ENCODE measurements at places on chromosomes 7 and 10. TPM values are rescaled to one million over a fixed set of nuclear protein-coding genes. Genes with fewer than 3 reads are reported as not detected.

DNA sequence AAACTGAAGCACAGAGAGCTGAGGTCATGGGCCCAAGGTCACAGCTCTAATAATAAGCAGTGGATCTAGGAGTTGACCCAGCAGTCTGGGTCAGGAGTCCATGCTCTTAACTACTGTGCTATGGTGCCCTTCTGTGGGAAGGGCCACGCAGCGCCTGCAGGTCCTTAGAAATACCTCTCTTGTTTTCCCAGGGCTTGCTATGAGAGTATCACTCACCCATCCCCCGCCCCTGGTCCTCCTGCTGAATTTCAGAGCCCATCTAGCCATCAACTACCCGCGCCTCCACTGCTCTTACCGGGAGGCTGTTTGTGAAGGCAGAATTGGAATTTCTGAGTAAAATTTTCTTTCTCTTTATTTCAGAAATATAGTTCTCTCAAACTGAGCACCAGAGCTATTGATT, 27.3 kb upstream of the CRHR2 start:
- DNase-seq, result no peak

MKX gene
- total RNA-seq, result 0.95 TPM

DNA sequence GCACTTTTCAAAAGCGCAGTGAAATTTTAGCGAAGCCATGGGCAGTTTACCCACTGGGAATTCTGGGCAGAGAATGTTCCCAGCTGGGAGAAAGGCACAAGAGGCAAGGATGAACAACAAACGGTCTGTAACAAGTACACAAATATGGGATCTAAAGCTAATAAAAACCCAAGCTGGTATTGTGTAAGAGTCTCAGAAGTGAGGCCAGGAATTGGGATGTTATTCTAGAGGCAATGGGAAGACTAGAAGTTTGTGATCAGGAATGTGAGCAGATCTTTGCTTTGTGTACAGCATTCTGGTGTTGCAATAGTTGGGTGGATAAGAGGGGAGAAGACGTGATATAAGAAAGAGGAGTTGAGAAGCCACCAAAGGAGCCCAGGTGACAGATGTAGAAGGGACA, 15.0 kb downstream of the FZD9 start:
- DNase-seq, result no peak

- no peak for DNase-seq
These were observed 13.9 kb downstream of the MYO1G start for GRCh38 chr7:44964831-44965440.

GRCh38 chr7:5294169-5294987, 11.6 kb downstream of the SLC29A4 start:
- no peak for DNase-seq

DNA sequence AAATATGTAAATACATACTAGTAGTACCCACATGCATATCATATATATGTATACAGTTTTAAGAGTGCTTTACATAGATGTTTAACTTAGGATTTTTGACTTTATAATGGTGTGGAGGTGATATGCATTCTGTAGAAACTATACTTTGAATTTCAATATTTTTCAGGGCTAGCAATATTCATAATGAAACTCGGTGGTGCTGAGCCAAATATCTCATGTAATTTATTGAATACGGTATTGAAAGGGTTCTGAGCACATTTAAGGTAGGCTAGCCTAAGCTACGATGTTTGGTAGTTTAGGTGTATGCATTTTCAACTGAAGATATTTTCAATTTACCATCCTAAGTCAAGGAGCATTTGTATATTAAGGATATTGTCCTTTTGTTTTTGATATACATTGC, 36.0 kb downstream of the ZNRF2 start:
- no peak for DNase-seq

GRCh38 chr10:114638821-114639625, 19.1 kb downstream of the ABLIM1 start:
- no peak for DNase-seq

- no peak for DNase-seq
These were observed 174.7 kb upstream of the TCF7L2 start for GRCh38 chr10:112775381-112775780.

GRCh38 chr7:142774826-142775225, 4.1 kb downstream of the PRSS2 start:
- DNase-seq, result no peak

SYT15B gene
- total RNA-seq, result 0.05 TPM

GRCh38 chr10:60954035-60954434, 10.1 kb upstream of the RHOBTB1 start:
- DNase-seq, result no peak

GRCh38 chr10:85851325-85851724, 515.3 kb downstream of the GRID1 start:
- no peak for DNase-seq

SORCS1 gene
- not detected for total RNA-seq

GRCh38 chr10:73956476-73957359, 41.2 kb upstream of the VCL start:
- DNase-seq, result peak; percentile 10

CHAT gene
- total RNA-seq, result not detected

- no peak for DNase-seq
These were observed 22.6 kb downstream of the JCAD start for GRCh38 chr10:30036811-30037210.

DNA sequence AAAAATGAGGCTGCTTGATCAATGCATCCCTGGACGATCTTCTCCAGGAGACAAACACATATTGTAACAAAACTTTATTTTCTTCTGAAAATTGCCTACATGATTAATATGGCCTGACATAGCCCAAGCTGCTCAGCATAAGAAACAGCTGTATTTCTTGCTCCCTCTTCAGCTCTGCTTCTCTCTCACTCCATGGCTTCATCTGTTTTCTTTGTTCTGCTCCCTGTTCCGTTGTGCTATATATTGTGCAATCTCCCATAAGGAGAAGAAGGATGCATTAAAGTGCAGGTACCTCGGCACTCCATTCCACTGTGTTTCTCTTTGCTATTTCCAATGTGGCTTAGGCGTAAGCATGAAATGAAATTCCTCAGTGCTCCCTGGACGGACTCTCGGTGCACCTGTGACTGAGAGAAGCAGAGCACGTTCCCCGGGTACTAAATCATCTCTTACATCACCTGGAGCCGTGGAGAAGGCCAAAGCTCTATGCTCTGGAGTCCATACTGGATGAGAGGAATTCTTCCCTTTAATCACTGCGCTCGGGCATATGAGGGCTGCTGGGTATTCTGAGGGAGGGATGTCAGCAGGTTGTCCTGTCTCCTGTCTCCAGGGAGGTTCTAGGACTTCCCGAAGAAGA, 254.3 kb downstream of the GALNT17 start:
- DNase-seq, result no peak

TRIM50 gene
- not detected for total RNA-seq

SEC61G gene
- total RNA-seq, result 187 TPM

PAPOLB gene
- 0.05 TPM for total RNA-seq

DNA sequence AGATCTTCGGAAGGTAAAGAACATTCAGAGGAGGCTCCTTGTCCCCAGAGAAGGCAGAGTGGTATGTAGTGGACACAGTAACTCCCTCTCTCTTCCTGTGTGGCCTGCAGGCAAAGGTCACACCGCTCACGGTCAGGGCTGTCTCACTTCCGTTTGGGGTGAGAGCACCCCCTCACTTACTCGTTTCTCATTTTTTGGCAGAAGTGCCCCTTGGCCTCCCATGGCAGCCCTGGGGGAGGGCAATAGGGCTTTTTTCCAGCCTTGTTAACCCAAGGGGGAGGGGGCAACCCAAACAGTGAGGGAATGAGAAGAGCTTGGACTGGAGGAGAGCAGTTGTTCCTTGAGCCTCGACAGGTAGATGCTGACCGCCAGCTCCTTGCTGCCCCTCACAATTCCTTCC, 31.8 kb upstream of the SRGN start:
- no peak for DNase-seq

GRCh38 chr7:33556472-33556871, 348.9 kb upstream of the BMPER start:
- no peak for DNase-seq

DNA sequence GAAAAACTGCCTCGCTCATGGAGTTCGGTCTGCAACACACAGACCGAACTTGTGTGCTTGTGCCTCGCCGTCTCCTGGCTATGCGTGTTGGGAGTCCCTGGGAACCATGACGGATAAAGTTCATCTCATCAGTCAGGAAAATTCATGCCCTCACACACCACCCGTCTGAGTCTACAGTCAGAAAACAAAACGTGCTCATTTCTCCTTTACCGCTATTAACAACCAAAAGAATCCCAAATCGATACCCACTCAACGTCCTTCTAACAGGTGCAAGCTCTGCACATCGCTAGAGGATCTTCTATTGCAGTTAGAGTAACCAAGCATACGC, 13.6 kb downstream of the CNPY1 start:
- no peak for DNase-seq

GRCh38 chr7:151759591-151760042, 117.3 kb downstream of the PRKAG2 start:
- peak; percentile 57 for DNase-seq

PRLHR gene
- not detected for total RNA-seq

ECD gene
- total RNA-seq, result 37.4 TPM

ARMH3 gene
- 21.7 TPM for total RNA-seq

DNA sequence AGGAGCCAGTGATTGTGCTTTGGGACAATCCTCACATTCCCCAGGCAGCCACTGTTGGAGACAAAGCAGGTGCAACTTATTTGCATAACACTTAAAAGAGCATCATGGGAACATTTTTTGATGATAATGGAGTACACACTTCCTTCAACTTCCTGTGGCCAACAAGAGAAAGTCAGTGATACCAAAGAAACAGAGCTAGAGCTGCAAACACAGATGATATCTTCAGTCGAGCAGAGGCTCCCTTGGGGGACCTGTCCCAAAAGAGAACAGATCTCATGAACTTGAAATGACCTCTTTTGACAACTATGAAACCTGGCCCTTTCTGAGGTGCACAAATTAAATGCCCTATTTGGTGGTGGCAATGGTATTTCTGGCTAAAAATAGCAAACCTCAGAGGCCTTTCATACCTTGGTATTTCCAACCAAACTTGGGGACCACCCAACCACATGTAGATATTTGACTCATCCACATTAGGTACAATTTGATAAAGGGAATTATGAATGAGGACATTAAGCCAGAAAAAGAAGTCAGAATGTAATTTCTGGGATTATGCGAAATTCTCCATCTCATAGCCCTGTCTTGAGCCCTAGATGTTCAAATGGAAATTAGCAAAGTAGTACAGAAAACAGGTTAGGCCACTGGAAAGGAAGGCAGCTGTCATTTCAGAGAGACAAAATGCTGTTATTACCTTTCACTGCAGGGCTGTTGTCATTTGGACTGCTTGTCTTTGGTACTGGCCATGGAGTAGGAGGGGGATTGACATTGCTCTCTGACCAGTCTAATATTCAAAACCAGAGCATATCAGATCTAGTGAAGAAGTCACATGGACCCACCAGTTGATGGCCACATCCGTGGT, 146.2 kb downstream of the ICA1 start:
- no peak for DNase-seq

Data from activated T-cell treated with anti-CD3 and anti-CD28 coated beads, Interleukin-2, amount 50 U/mL, for 4 hours (primary cell).